ENCODE measurements at places on chromosomes 13 and 19.
A peak's percentile ranks its signal among the peaks of the same experiment; 100 is the strongest.

DNA sequence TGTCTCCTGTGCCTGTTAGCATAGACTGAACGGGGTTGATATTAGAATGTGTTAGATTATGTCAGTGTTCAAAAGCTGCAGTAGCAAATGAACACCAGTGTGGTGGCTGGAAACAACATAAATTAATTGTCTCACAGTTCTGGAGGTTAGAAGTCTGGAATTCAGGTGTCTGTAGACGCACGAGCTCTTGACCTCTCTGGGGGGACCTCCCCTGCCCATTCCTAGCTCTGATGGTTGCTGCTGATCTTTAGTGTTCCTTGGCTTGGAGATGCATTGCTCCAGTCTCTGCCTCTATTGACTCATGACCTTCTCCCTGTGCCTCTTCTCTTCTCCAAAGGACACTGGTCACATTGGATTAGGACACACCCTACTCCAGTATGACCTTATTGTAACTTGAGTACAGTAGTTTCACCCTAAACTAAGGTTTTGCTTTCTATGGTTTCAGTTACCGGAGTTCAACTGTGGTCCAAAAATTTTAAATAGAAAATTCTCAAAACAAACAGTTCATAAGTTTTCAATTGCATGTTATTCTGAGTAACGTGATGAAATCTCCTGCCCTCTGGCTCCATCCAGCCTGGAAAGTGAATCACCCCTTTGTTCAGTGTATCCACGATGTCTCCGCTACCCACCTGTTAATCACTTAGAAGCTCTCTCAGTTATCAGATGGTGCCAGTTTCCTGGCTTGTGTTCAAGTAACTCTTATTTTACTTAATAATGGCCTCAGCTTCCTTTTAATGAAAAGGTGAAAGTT, 273.2 kb downstream of the MYO16 start:
- DNase-seq = no peak

DNA sequence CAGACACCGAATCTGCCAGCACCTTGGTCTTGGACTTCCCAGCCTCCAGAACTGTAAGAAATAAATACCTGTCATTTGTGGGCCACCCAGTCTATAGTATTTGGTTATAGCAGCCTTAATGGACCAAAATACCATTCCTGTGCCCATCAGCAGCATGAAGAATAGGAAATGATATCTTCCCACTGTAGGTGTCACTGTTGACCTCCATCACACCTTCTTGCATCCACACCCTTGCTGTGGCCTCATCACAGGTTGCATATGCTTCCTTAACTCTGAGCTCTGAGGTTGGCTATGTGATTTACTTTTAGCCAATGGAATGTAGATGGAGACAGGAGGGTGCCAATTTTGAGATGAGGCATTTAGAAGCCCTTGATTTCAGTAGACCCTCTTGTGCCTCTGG, 242.0 kb upstream of the TSHZ3 start:
- no peak for DNase-seq

DNA sequence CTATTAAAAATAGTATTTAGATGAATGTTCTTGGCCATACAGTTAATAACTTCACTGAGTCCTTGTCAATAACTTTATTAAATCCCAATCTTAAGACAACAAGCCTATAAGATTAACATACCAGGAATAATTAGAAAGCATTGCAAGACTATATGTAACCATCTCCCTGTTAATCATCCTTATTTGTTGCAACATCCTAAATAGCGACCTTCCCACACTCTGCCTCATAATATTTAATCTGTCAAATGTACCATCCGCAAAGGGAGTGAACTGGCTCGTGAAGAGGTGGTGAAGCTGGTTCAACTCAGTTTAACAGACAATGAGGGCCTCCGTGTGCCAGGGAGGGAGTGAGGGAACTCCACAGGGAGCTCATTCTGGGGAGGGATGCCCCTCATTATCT, 33.9 kb downstream of the KL start:
- DNase-seq = no peak

- peak; percentile 99 for DNase-seq
Observed at GRCh38 chr13:46296921-46297320, 85.2 kb downstream of the LRRC63 start.

GRCh38 chr13:24459234-24459633, 53.3 kb downstream of the PARP4 start:
- DNase-seq = peak; percentile 81

- no peak for DNase-seq
Observed at GRCh38 chr13:79528759-79529191, 47.8 kb downstream of the NDFIP2 start.

GRCh38 chr13:99704390-99704789, 203.1 kb downstream of the TM9SF2 start:
- DNase-seq = no peak

DNA sequence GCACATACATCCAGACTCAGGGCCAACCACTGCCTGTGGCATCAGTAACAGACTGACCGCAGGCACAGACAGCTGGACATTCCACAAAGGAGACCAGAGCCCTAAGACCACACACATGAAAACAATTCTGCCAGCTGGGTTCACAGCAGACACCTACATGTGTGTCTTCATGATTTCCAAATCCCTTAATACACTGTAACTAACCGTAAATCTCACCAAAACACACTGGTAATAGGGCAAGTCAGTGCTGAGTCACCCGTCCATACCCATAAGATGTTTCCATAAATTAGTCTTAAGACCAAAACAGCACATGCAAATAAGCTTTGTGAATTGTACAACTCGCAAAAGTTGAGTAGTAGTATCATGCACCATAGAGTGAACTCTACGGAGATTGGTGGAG, 65.4 kb downstream of the TUBGCP3 start:
- peak; percentile 23 for DNase-seq

DNA sequence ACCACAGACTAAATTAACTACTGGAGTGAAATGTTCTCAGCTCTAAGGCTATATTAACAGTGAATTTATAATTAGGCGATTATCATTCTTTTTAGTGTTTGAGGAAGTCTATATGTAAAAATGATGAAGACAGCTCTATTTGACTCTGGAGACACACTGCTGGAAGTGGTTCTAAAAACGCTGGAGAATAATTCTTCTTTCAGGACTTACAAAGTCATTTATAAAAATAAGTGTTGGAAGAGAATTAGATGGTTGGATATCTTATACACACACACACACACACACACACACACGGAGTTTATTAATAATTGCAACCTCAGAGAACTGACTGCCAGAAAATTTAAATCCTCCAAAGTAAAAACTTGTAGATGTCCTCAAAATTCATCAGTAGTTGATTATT, 1171.3 kb downstream of the EFNB2 start:
- no peak for DNase-seq

DNA sequence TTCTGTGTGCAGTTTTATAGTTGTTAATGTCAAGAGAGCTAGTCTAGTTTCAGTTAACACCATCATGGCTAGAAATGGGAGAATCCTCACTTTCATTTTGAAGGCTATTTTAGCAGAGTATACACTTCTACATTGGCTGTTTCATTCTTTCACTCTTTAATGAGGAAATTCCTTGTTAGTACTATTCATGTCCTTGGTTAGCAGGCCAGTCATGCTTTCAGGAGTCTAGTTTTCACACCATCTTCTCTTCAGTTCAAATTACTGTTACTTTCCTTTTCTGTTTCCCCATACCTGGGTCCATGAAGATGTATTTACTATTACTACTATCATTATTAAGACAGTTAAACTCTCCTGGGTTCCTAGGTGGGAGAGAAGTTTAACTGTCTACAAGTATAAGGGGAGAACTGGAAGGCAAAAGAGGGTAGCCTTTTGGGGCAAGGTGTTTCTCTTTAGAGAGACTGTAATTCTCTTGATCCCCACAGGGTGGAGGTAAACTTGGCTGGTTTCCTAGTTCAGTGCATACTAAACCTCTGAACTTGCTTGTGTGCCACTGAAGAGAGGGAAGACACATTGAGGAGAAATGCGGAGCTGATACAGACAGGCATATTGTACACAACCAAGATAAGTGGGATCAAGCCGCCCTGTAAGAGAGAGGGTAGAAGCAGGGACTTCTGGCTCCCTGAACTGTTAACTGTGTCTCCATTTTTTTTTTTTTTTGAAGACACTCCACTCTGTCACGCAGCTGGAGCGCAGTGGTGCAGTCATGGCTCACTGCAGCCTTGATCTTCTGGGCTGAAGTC, 41.3 kb upstream of the IGFL4 start:
- DNase-seq = peak; percentile 76

DNA sequence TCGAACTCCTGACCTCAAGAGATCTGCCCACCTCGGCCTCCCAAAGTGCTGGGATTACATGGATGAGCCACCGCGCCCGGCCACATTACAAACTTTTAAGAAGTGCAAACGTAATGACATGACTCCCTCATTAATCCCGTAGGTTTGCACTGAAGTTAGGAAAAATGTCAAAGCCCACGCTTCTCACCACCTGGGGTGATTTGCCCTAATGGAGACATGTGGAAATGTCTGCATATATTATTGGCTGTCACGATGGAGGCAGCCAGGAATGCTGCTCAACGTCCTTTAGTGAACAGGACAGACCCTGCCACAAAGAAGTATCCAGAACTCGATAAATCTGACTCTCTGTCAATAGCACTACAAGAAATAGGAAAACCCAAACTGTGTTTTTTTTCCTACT, 21.0 kb downstream of the NLRP9 start:
- no peak for DNase-seq

DNA sequence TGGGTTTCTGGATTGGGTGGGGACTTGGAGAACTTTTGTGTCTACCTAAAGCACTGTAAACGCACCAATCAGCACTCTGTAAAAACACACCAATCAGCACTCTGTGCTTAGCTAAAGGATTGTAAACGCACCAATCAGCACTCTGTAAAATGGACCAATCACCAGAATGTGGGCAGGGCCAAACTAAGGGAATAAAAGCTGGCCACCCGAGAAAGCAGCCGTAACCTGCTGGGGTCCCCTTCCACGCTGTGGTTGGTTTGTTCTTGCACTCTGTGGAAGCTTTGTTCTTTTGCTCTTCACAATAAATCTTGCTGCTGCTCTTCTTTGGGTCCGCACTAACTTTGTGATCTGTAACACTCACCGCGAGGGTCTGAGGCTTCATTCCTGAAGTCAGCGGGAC, 37.3 kb downstream of the LIG4 start:
- DNase-seq = no peak

DNA sequence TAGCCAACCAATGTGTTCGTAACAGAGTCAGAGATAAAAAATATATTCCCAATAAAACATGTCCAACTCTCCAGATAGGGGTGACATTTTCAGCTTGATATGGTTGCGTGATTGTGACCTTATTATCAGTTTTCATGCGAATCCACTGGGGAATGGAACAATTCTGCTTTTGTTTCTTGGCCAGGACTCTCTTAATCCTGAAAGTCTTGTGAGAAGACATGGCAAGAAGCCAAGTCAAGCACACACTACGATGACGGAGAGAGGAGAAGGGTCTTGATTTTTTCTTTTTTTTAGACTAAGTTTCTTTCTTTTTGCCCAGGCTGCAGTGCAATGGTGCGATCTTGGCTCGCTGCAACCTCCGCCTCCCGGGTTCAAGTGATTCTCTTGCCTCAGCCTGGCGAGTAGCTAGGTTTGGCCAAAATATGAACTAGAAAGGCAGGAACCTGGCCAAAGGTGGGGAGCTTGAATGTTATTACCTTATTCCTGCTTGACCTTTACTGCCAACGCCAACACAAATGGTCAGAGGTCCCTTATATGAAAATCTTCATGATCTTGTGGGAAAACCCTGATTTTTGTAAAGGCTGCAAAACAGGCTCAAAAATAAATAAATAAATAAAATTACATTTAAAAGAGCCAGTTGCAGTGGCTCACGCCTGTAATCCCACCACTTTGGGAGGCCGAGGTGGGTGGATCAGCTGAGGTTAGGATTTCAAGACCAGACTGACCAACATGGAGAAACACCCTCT, 14.5 kb downstream of the ZNF816 start:
- no peak for DNase-seq

GRCh38 chr19:17074634-17075034, 618 bp downstream of the HAUS8 start:
- no peak for DNase-seq

DNA sequence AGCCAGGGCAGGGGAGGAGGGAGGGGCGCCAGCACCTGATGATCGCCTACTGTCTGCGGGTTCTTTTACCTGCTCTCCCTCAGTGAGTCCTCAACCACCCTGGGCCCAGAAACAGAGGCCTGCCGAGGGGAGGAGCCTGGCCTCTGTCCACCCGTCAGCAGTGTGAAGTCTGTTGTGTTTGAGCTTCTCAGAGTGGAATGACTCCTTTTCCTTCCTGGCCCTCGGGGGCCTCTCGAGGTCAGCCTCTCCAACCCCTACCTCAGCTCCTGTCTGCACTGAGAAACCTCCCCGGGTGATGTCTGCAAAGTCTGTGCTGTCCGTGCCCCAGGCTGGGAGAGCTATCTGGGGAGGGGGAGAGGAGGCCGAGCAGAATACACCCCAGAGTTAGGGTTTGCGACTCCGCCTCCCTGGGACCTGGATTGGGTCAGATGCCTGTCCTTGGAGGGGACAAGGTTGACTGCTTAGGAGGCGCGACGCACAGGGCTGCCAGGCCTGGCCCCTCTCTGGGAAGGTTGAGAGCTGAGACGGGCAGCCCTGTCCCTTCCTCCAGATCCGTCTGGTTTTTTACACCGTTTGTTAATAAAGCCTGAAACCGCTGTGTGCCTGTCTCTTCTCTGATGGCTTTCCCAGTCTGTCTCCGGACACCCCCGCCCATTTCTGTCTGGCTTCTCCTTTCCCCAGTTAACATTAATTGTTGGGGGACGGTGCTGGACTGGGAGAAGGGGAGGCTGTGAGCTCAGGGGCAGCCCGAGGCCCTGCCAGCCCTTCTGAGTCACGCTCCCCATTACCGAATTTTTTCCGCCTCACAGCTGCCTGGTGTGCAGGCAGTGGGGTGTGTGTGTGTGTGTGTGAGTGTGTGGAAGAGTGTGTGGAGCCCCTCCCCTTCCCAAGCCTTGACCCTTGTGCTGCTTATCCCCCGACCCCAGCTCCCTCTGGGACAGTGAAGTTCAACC, 989 bp upstream of the SSC5D start:
- DNase-seq = peak; percentile 96

- no peak for DNase-seq
Observed at GRCh38 chr19:17522988-17523872, 11.8 kb downstream of the PGLS start.

GRCh38 chr19:46492841-46493235, 2.8 kb downstream of the PNMA8B start:
- DNase-seq = no peak

- peak; percentile 3 for DNase-seq
Observed at GRCh38 chr19:33950091-33950750, 153.6 kb downstream of the KCTD15 start.

DNA sequence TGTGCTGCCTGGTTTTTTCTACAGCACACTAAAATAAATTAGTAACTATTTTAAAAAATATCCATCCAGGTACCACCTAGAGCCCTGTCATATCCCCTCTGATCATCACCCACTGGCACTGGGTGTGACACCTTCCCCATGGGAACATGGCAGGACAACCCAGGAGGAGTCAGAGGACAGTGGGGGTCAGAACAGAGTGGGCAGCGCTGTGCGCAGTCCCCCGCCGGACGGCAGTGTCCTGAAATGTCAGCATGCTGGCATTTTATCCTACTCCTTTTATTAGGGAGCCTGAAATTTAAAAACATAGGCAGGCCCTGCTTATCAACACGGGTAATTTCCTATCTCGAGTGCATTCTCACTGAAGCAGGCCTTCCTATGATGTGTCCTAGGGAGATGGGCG, 42.1 kb upstream of the GAS6 start:
- DNase-seq = no peak

GRCh38 chr13:109941951-109942350, 155.6 kb upstream of the IRS2 start:
- peak; percentile 75 for DNase-seq

Measured in fibroblast of upper back skin (primary cell).